ENCODE measurements at places on chromosomes 4 and X.

- DNase-seq, result no peak
These were observed 11.8 kb downstream of the SCD5 start for GRCh38 chr4:82786828-82787227.

GRCh38 chr4:37645736-37646135 is 40.4 kb downstream of the RELL1 start:
- DNase-seq, result no peak

DNA sequence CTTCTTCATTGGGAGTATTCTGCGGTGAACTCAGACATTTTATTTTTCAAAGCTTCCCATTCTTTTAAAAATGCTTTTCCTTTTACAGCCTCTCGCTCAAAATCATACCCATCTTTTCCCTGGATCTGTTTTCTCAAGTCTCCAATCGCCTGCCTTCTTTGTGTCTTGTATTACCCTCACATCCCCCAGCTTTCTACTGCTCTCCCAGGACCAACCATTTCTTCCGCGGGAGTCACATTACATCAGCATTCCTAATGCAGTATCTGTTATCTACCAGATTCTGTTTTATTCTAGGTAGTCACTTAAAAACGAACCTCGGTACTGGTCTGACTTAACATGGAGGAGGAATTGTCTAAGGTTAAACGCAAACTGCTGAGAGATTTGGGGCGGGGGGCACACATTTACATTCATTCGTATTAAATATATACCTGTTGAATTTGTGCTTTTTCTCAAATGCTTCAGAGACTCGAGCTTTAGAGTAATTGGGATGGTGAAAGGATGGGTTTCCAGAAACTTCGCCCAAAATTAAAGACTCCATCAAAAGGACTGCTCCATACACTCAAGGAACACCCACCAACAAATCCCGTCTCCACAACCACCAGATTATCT is 493 bp upstream of the UCHL1 start:
- no peak for DNase-seq

- DNase-seq, result no peak
These were observed 26.7 kb upstream of the PCDH18 start for GRCh38 chr4:137558951-137559350.

- DNase-seq, result no peak
These were observed 512.0 kb upstream of the NR3C2 start for GRCh38 chr4:148954011-148954749.

- DNase-seq, result no peak
These were observed 17.8 kb downstream of the TRIM2 start for GRCh38 chr4:153221783-153222706.

DNA sequence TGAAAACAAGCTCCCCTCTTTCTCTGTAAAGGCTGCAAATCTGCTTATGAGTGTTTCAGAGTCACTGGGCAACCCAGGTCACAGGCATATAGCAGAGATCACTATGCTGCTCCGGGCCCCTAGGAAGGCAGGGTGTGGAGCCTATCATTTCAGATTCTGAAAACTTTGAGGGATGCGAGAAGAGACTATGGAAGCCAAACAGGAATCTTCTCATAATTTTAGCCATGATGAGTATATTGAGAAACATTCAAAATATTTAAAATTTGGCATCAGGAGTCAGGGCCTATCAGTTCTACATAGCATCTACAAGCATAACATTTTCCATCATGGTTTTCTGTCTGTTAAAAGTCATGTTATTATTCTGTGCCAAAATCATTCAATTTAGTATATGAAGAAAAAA is 61.7 kb upstream of the ATXN3L start:
- no peak for DNase-seq

- DNase-seq, result no peak
These were observed 62.5 kb upstream of the IRF2 start for GRCh38 chr4:184536881-184537248.

- peak; percentile 20 for DNase-seq
These were observed 23.3 kb downstream of the MAML3 start for GRCh38 chr4:140130677-140131076.

- no peak for DNase-seq
These were observed 31.8 kb downstream of the MSL3 start for GRCh38 chrX:11789809-11790208.

GRCh38 chr4:54233697-54234496 is 4.8 kb downstream of the PDGFRA start:
- peak; percentile 70 for DNase-seq

- DNase-seq, result no peak
These were observed 200.9 kb upstream of the DIAPH2 start for GRCh38 chrX:96483647-96484160.

- no peak for DNase-seq
These were observed 54.1 kb upstream of the IBSP start for GRCh38 chr4:87745064-87745807.

DNA sequence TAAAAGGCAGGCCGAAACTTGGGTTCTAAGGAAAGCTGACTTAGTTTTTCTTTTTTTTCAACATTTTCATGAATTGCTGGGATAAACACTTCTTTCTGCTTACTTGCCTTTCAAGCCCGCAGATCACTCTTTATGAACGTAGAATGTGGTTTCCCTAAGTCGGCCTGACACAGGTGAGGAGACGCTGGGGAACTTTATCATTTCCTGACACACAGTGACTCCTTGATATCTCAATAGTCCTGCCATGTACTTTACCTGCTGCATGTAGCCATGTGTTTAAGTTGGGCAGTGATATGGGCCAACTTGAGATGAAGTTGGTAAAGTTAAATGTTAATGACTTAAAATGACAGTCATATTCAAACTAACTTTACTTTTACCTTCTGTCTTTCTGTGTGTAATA is 26.6 kb upstream of the SNCA start:
- no peak for DNase-seq

- DNase-seq, result no peak
These were observed 27.2 kb downstream of the TAPT1 start for GRCh38 chr4:16199093-16199492.

DNA sequence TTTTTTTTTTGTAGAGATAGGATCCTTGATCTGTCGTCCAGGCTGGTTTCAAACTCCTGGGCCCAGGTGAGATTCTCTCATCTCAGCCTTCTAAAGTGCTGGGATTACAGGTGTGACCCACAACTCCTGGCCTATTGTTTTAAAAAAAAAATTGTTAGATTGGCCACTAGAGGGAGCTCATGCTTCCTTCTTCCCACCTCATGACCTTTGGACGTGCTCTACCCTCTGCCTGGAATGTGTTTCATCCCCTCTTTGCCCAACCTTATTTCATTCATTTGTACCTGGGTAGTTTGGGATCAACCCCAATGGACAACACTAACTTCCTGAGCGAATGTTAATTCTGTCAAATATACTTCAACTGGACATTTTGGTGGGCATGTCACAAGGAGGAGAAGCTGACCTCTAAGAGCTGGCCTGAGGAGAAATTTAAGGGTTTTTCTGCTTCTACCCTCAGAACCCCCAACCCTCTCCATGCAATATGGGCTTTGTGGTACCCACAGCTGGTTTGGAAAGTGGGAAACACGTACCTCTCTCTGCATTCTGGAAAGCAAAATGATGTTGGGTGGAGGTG is 6.4 kb downstream of the PPEF2 start:
- peak; percentile 41 for DNase-seq

DNA sequence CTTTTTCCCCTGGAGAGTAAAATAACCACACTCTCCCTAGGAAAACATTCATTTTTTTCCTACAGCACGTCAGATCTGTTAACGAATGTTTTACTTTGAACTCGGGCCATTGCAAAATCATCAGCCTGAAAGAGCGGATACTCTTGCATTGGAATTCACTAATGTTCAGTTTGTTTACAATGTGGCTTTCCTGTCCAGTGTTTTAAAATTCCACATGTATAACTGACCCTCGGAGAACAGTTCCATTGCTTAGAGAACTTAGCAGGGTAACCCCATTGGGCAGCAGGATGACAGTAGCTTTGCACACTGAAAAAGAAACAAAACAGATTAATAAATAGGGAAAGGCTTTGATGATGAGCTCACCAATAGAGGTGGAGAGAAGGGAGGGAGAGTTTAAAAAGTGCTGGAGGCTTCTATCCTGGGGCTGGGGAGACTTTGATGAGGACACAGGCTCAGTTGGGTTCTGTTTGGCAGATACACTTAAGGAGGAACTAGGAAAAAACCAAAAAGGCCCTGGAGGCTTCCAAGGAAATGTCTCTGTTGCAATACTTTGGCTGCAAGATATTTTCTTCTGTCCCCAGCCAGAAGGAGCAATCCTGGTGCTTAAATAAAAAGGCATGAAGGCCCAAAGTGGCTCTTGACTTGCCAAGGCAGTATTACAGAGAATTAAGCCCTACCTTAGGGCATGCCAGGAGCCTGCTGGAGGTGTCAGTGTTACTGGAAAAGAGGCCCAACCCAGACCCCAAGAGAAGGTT is 143.1 kb downstream of the ARSF start:
- DNase-seq, result no peak

DNA sequence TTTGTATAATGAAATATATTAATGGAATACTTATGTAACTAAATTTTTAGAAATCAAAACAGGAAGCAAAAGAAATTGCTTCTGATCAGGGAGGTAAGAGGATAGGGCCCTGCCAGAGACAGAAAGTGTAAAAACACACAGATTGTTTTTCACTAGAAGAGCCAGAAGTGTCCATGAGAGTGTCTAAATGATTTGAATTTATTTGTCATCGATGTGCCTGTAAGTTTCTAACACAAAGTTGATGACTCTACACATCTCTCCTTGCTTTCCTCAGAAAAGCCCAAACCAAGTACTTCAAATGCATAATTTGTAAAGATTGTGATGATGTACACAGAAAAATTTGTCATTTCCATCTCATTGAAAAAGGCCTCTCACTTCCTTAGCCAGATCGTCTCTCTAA is 80.6 kb downstream of the TMEM156 start:
- DNase-seq, result no peak

DNA sequence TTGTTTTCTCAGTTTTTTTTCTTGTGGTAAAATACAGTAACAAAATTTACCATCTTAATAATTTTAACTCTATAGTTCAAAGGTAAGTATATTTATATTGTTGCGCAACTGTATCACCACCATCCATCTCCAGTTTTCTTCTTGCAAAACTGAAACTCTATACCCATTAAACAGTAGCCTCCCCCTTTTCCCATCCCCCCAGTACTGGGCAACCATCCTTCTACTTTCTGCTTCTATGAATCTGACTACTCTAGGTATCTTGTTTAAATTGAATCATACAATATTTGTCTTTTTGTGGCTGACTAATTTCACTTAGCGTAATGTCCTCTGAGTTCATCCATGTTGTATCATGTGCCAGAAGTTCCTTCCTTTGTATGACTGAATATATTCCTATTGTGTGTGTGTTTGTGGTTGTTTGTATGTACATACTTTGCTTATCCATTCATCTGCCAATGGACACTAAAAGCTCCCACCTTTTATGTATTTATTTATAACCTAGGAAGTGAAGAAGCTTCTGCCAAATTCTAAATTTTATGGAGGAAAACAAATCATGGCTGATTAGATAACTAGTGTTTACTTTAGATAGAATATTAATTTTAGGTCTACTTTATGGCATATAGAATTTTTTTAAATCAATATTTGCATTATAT is 10.0 kb downstream of the ABHD18 start:
- no peak for DNase-seq

DNA sequence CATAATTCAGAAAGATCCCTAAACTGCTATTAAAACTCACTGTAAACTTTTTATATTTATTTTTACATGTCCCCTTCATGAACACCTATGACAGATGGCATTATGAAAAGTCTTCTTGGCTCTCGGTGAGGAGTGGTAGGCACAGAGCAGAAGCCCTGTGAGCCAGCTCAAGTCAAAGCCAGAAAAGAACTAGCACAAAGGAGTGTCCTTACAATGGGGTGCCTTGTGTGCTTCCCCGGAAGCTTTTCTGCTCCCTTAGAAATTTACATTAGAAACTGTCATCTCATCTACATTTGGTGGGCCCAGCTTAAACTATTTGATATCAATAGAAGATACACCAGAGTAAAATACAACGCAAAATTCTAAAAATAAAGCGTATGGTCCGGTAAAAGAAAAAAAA is 135.7 kb upstream of the MAP3K15 start:
- no peak for DNase-seq

- DNase-seq, result no peak
These were observed 59.5 kb downstream of the APBB2 start for GRCh38 chr4:41154814-41155177.

- no peak for DNase-seq
These were observed at the start of gene NAT8L for GRCh38 chr4:2059046-2059725. TSS of gene NAT8L (plus strand) at chr4:2059327. CDS start at chr4:2059512, 185 bp downstream.

- no peak for DNase-seq
These were observed 64.2 kb upstream of the SYTL5 start for GRCh38 chrX:37942170-37942569.

DNA sequence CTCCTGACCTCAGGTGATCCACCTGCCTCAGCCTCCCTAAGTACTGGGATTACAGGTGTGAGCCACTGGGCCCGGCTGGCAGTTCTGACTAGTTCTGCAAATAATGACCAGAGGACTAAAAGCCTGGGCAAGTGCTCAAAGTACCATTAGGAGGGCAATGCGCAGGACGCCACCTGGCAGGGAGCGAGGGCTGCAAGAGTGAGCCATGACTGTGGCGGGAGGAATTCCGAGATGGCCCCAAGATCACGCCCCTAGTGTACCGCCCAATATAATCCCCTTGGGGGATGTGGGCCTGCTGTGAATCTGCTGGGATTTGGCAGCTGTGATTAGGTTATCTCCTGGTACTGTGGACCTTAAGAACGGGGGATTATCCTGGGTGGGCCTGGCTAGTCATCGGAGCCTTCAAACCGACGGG is 26.2 kb upstream of the GPR78 start:
- DNase-seq, result no peak

- DNase-seq, result no peak
These were observed 24.1 kb downstream of the SPOCK3 start for GRCh38 chr4:167210166-167210565.

- DNase-seq, result no peak
These were observed 128.0 kb upstream of the VEGFC start for GRCh38 chr4:176920694-176921093.

DNA sequence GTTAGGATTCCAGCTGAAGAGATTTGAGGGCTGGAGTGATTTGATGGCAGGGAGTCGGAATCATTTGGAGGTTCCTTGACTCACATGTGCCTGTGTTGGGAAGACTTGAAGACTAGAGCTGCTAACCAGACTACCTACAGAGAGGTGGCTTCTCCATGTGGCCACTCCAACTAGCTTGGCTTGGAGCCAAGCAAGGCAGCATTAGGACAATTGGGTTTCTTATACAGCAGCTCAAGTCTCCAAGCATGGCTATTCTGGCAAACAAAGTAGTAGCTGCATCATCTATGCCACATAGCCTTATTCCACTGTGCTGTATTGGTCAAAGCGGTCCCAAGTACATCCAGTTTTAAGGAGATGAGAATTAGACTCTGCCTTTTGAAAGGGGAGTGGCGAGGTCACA is 171.7 kb upstream of the SLC4A4 start:
- DNase-seq, result no peak

- no peak for DNase-seq
These were observed 69.2 kb upstream of the DIAPH2 start for GRCh38 chrX:96615448-96615847.

DNA sequence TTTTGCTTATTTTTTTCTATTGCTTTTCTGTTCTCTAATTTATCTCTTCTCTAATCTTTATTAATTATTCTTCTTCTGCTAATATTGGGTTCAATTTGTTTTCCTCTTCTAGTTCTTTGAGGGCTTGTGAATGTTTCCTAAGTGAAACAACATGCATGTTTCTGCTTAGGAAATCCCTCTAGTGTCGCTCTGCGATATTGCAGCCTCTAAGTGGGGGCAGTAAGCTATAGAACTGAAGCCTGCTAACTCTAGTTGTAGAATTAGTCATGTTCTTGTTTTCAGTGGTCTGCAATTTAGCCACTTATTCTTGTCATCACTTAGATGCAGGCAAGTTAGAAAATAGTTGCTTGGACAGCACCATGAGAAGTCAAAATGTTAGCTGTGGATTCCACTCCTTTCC is 222.6 kb downstream of the SPIN4 start:
- no peak for DNase-seq

- DNase-seq, result peak; percentile 41
These were observed 73.5 kb upstream of the RAP2C start for GRCh38 chrX:132292793-132293192.
